Anterior cingulate cortex (tissue), 58 donors: ENCODE measurements at places on chromosomes 2 and 18.
A peak's percentile ranks its signal among the peaks of the same experiment; 100 is the strongest.

DNA sequence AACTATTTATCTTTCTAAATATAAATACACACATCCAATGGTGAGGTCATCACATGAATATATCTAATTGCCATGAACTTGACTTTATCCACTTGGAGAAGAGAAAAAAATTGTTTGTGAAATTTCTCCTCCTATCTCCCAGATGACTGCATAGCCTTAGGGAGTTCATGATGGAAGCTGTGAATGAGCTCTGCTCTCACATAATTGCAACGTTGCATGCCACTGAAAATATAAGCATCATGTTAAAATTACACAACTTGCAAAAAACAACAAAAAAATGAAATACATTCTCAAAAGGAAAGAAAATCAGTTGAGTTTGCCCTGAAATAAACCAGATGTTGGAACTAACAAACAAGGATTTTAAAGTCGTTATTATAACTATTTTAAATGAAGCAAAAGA, 50.6 kb upstream of the OSR1 start:
- DNase-seq, result no peak

DNA sequence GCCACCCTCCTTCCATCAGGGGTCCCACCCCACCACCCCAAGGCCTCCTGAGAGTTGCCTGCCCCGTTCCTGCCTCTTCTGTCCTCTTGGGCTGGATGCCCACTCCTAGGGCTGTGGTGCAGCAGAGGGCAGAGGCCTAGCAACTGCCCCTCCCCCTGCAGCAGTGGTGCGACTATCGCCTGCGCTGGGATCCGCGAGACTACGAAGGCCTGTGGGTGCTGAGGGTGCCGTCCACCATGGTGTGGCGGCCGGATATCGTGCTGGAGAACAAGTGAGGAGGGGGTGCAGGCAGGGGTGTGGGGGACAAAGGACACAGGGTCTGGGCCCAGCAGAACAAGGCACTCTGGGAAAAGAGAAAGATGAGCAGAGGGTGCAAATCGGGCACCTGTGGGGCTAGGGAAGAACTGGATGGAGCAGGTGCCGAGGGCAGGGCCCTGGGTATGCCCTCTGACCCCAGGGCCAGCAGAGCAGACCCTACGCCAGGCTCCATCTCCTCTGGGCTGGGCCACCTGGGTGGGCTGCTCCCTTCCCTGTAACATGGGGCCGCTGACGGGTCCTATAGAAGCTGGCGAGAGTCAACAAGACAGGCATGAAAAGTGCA, 1.0 kb downstream of the CHRNG start:
- no peak for DNase-seq

- DNase-seq, result peak; percentile 30
Measured at GRCh38 chr2:115165529-115166109, 723.2 kb downstream of the DPP10 start.

- peak; percentile 42 for DNase-seq
Measured at GRCh38 chr2:76197842-76198448, 487.2 kb upstream of the GCFC2 start.

GRCh38 chr18:44927127-44927849, 246.6 kb downstream of the SETBP1 start:
- DNase-seq, result no peak

DNA sequence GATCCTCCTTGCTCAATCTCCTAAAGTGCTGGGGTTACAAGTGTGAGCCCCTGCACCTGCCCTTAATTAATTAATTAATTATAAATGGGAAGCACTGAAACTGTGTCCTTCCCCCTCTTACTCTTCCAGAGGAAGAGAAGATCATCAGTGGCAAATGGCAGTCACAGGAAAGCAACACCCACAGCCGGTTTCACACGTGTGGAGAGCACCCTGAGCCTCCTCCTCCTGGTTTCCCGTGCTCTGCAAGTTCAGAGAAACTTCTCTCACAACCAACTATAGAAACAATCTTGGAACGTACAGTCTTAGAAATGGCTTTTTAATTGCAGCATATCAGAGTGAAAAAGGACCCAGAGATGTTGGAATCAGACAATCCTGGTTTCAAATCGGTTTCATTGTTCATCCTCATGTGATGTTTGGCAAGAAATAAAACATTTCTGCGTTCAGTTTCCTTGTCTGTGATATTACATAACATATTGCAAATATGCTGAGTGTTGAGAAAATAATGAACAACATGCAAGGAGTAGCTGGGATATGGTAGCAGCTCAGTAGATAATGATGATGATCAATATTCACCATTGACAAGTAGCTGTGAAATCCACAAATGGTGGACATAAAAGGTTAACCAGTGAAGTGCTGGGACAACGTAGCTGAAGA, 141.0 kb upstream of the KCTD1 start:
- no peak for DNase-seq

- no peak for DNase-seq
Measured at GRCh38 chr2:240139011-240139441, 1.4 kb downstream of the OTOS start.

GRCh38 chr2:8078705-8079104, 603.2 kb upstream of the ID2 start:
- DNase-seq, result no peak

DNA sequence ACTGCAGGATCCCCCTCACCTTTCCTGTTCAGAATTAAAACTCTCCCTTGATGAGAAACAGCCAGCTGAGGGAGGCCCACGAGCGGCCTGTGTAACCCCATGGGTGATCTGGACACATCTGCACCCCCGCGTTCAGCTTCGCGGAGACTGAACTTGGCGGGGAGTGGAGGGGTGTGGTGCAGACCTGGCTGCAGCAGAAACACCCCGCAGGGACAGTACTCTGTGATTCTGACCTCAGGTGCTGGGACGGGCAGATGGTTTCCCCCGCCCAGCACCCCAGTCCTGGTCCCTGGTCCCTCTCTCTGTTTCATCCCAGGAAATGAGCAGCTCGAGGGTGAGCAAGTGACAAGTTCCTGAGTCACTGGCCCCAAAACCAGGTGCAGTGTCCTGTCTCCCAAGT, 41.2 kb downstream of the GBX2 start:
- no peak for DNase-seq

GRCh38 chr2:237214030-237214675, 128.5 kb downstream of the COPS8 start:
- DNase-seq, result no peak

- DNase-seq, result no peak
Measured at GRCh38 chr2:128327180-128327964, 8.7 kb upstream of the HS6ST1 start.

DNA sequence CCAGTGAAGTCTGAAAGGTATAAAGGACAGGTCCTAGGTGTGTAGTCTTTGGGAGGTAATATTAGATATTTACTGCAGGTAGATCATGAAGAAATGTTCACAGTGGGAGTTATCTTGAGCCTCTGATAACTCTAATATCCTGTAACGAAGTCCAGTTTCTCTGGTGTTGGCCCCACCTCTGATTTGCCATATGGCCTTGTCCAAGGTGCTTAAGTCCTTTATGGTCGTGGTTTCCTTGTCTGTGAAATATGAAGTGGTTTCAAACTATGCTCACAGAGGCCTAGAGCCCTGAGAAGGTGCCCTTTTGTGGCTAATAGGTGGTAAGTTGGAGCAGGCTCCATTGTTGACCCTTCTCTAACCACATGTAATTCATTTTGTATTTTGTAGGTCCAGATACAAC, 190.7 kb downstream of the ICOS start:
- DNase-seq, result no peak

DNA sequence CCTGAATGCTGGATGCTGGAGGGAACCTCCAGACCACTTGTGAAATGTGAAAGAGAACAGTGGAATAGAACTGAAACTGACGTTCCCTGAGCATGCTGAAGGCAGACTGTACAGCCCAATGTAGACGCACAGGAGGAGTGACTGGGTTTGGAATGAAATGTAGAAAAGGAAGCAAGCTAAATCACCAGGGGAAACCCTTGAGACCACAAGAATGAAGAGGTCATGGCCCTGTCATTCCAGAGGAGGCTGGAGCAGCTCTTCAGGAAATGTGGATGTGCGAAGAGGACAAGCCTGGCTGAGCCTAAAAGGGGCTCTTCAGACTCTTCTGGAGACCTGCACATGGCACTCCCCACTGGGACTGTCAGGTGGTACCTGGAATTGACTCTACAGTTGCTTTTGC, 118.5 kb upstream of the ALPP start:
- no peak for DNase-seq

DNA sequence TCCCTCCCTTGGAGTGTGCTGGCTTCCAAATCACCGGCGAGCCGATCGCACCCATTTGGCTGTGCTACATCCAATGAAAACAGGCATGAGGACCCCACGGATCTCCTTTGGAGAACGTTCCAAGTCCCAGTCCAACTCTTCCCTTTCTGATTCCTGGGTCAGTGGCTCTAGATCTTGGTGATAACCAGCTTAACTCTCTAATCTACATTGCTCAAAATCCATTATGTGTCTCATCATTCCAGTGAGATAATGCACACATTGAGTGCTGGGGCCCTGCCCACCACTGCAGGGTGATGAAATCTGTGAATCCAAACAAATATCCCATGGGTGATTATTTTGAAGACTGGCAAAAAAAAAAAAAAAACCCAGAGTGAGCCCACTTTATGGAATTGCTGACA, 232.7 kb upstream of the COPS8 start:
- no peak for DNase-seq

DNA sequence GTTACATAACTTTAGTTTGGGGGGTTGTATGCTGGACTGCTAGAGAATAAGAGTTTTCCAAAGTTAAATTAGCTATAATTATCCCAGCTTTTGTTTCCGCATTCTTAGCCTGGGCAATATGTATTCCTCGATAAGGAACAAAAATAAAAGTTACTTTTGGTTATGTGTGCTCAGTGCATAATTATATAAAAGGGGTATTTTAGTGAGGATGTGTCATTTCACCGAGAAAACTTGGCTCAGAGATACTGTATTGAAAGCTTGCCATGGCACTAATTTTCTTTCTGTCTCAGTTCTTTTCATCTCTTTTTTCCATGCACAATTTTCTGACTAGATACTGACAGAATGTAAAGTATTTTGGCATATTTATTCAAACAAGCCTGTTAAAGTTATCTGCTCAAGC, 28.2 kb downstream of the ARHGAP15 start:
- no peak for DNase-seq

DNA sequence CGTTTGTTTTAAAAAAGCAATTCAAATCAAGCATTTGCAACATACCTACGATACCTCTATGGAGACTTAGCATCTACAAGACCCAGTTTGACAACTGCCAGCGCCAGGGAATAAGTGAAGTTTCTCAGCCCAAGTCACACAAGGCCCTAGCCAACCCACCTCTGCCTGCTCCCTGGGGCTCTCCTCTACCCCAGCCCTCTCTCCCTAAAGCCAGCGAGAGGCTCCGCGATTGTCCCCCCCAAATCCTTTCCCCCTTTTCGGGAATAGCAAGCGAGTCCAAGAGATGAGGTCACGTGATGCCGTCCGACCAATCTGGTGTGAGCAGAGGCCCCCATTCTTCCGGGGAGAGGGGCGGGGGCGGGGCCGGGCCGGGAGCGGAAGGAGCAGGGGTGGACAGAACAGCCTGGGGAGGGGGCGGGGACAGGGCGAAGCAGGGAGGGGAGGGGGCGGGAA, 102.2 kb upstream of the RAB6C start:
- peak; percentile 93 for DNase-seq

DNA sequence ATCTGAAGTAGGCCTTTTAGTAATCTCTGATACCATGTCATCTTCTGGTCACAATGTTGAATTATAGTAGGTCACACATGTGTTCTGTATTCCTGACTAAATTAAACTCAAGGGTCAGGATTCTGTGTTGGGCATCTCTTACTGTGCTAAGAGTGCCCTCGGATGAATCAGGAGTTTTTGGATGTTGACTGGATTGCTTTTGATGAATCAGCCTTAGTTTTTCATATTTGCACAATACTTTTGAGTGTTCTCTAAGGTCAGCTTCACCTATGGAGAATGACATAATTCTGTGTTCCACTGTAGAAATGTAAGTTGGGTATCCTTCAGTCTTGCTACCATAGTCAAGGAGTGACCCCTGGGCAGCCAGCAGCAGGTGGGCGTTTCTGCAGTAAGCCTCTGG, 190.1 kb downstream of the PTPRM start:
- DNase-seq, result no peak

GRCh38 chr2:98775146-98775986, 44.4 kb upstream of the MGAT4A start:
- no peak for DNase-seq

DNA sequence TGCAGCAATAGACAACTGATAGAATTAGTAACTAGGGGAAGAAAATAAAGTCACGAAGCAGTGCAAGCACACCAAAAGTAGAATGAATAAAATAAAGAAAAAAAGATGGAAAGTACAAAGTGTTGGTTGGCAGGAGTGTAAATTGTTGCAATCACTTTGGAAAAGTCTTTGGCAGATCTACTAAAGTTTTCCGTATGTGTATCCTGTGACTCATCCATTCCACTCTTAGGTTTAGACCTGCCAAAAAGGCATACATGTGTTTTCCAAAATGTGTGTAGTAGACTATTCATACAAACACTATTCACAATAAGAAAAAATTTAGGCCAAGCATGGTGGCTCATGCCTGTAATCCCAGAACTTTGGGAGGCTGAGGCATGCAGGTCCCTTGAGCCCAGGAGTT, 282.1 kb upstream of the FSIP2 start:
- no peak for DNase-seq

- no peak for DNase-seq
Measured at GRCh38 chr2:33681364-33681757, 82.3 kb upstream of the FAM98A start.

- DNase-seq, result no peak
Measured at GRCh38 chr2:213934560-213934959, 476.3 kb upstream of the VWC2L start.

DNA sequence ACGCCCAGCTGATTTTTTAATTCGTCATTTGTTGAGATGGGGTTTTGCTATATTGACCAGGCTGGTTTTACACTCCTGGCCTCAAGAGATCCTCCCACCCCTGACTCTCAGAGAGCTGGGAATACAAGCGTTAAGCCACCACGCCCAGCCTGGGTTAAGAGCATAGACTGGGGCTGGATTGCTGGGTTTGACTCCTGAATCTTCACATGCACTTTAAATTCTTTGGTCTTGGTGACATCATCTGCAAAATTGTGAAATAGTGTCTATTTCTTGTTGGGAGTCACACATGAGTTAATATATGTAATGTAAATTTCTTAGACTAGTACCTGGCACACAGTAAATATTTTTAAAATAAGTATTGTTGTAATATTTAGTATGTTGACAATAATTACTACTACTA, 257.4 kb downstream of the DOK6 start:
- no peak for DNase-seq

DNA sequence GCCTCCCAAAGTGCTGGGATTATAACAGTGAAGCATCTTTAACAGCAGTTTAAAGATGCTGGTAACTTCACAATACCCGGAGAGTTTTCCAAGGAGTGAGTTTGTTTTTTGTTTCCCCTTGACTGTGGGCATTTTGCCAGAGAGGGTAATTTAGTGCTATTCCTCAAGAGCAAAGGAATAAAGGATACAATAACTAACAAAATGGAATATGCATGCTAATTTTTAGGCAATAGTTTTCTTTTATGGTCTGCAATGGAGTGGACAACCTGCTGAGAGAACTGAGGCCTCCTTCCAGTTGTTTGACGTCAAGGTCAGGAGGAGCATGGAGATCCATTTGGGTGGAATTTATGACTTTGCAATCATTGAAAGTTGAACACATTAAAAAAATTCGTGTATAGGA, 15.9 kb upstream of the GREB1 start:
- DNase-seq, result no peak

- DNase-seq, result no peak
Measured at GRCh38 chr2:183242937-183243336, 118.7 kb downstream of the NUP35 start.
